ENCODE measurements at places on chromosomes 12 and 14.

DNA sequence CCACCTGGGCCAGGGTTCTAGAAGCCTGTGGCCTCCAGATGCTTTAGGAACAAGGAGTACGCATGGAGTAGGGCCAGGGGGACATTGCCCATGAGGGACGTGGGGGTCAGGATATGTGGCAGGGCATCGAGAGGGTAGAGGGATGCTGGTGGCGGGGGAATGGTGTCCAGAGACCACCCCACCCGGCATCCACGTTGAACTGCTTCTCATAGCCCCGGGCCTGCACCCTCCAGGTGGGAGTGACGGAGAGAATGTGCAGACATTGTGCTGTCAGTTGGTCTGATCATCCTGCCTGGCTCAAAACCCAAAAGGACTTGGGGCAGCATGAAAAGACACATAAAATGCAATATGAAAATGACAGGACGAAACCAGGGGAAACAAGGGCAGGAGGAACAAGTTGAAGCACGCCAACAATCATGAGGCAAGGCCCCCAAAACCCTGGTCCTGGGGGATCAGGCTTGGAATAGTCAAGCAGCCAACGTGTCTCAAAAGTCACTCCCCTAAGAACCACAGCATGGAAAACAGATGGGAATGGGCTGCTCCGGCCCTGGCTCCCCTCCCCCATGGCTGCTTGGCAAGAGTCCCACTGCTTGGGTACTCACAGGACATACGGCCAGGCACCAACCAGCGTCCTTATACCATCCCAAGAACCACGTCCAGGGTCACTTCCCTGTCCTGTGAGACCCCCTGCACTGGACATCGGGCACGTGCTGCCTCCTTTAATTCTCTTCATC is 117.9 kb downstream of the DICER1 start:
- DNase-seq, result no peak

DNA sequence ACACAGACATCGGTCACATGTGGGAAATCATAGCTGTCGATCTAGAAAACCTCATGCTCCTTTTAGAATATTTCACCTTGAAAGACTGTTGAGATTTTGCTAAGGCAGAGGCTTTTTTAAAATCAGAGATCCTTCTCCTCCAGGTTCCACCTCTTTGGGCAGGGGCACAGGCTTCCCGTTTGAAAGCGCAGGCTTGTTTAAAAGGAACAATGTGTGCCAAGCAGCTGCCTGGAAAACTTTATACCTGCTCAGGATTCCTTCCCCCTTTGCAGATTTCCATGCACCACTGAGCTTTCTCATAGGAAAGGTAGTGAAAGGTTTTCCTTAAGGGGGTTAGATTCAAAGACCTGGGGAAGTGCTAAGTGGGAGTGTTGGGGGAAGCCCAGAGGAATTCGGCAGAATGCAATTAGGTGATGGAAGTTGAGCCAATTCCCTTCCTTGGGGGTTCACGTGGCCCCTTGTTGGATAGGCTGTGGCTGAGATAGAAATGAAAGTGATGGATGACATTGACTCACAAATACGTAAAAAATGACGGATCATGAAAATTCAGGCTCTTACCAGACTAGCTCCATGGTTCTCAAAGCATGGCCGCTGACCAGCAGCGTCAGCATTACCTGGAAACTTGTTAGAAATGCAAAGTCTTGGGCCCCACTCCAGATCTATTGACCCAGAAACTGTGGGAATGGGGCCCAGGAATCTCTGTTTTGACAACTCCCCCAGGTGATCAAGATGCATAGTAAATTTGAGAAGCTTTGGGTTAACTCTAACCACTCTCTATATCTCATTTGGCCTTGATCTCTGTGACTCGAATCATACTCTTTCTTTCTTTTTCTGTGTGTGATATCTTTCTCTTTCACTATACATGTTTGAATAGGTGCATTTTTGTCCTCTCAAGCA is 281.4 kb upstream of the FKBP4 start:
- no peak for DNase-seq

DNA sequence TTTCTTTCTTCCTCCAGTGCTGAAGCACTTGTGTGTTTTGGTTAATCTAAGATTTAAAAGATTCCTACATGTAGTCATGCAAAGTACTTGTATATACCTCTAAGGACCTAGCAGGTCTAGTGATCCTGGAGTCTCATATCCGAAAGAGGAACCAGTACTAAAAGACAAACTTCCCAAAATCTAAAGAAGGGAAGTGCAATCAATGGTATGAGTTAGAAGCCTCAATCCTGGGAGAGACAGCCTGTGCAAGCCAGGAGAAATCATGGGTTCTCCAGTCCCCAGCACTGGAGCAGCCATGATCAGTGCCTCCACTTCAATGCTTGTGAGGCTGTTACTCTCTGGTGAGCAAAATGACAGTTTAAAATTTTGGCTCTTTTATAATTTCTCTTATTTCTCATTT is 277.4 kb downstream of the DAD1 start:
- DNase-seq, result no peak

DNA sequence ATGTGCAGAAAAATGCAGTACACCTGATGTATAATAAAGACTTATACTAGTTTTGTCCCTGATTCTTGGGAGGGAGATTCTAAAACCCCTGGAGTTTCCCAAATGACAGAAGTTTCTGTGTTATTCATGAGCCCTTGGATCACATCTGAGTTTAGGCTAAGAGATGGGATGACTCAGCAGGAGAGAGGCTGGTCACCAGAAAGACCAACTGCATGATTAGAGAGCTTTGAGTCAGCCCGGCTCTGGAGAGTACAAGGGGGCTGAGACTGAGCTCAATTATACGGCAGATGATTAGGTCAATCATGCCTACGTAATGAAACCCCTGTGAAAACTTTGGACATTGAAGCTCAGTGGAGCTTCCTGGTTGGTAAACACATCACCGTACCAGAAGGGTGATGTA is 174.2 kb downstream of the SSPN start:
- no peak for DNase-seq

GRCh38 chr12:88756153-88756552 is 175.9 kb upstream of the KITLG start:
- no peak for DNase-seq

GRCh38 chr12:72957454-72957853 is 685.3 kb downstream of the TRHDE start:
- DNase-seq, result no peak

DNA sequence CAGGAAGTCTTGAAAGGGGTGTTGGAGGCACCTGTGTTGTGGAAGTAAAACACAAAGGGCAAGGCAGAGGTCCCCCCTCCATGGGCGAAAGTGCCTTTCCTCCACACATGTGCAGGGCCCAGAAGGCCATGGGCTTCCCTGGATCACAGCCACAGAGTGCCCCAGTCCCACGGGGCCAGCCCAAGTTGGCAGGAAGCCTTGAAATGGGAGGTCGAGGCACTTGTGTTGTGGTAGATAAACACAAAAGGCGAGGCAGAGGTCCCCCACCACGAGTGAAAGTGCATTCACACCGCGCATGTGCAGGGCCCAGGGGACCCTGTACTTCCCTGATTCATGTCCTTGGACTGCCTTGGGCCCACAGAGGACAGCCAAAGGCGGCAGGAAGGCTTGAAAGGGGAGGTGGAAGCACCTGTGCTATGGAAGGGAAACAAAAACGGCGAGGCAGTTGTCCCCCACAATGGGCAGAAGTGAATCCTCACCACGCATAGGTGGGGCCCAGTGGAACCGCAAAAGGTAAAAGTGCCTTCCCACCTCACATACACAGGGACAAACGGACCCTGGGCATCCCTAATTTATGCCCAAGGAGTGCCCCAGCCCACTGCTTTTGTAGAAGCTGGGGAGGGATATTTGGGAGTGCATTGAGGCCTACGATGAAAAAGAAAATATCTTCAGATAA is 585.4 kb downstream of the ALG10 start:
- DNase-seq, result no peak

DNA sequence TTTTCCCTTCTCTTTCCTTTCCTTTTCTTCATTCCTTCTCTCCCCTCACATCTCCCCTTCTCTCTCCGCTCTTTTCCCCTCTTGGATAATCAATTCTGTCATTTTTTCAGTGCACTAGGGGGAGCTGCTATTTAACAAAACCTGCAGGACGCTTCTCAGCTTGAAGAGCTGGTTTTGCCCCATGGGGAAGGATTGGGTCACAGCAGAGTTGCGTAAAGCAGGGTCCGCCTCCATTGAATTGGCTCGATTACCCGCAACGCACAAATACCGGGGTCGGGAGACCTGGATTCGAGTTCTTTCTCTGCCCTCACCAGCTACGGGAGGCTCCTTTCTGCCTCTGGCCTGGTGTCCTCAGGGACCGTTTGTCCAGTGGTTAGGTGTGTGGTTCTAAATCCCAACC is 42.1 kb upstream of the CHGA start:
- DNase-seq, result no peak

DNA sequence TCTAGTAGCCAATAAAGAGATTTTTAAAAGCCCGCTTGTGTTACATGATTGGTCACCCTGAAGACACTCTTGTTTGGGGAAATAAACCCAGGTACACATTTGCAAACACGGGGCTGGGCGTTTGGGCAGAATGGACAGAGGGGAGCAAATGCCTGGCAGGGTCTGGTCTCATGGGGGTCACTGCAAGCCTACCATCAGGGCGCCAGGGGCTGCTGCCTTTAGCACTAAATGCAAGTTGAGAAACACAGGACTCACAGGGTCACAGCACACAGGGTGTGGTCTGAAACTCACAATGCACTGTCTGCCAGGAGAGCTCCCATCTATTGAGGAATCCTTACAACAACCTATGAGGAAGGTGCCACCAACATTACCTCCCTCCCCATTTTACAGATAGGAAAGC is 62.6 kb downstream of the CHGA start:
- no peak for DNase-seq

GRCh38 chr12:54821676-54822075 is 32.6 kb upstream of the MUCL1 start:
- DNase-seq, result no peak

GRCh38 chr14:86739761-86740160 is 1209.8 kb downstream of the FLRT2 start:
- no peak for DNase-seq

DNA sequence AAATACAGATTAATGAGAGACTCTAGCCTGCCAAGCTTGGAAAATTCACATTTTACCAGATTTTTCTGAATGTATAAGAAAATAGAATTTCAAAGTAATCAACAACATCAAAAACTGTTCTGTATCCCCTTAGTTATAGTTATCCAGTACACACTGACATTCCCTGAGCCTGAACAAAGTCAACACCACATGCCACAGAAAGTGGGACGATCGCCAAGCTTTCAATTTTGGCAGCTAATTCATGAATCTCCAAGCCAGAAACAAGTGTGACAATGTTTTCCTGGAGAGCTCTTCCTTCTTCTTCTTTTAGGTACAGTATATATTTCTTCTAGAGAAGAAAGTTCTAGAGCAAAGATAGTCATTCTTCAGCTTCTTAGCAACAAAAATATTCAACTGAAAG is 290.2 kb downstream of the PRKD1 start:
- DNase-seq, result no peak

- DNase-seq, result no peak
These were observed 58.8 kb downstream of the TTC7B start for GRCh38 chr14:90757452-90757851.

Data from CD4-positive, alpha-beta T cell treated with Interleukin-4 for 4 hours (primary cell).